Activated CD4-positive, alpha-beta memory T cell treated with anti-CD3 and anti-CD28 coated beads for 36 hours (primary cell): ENCODE measurements at places on chromosomes 6 and 20. TPM values are rescaled to one million over a fixed set of nuclear protein-coding genes. Genes with fewer than 3 reads are reported as not detected.
A peak's percentile ranks its signal among the peaks of the same experiment; 100 is the strongest.

GRCh38 chr20:58084566-58084965 lies 143.9 kb downstream of the ANKRD60 start:
- DNase-seq = no peak

- DNase-seq = peak; percentile 14
These were observed 277.0 kb downstream of the CDKAL1 start for GRCh38 chr6:20811109-20811761.

The SPATA2 gene
- 8.6 TPM for total RNA-seq

The LGSN gene
- 0.05 TPM for total RNA-seq

DNA sequence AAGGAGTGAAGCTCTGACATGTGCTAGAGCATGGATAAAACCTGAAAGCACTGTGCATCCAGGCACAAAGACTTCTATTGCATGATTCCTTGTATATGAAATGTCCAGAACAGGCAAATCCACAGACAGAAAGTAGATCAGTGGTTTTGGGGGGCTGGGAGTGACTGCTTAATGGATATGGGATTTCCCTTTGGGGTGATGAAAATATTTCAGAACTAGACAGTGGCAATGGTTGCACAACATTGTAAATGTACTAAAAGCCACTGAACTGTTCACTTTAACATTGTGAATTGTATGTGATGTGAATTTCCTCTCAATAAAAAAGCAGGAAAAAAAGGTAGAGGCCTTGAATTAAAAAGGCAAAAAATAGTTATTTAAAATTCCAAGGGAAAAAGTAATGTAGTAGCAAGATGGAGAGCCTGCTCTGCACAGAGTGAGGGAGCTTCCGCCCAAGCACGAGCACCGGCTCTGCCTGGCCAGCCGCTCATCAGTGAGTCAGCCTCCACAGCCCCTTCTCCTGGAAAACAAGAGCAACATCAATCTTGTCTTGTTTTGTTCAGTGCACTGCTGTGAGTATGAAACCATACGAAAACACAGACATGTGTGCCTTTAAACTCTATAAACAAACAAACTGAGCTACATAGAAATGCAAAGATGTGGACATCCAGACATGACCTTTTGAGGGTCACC lies 74.6 kb upstream of the THBS2 start:
- no peak for DNase-seq

The RING1 gene
- total RNA-seq = 28.4 TPM

GRCh38 chr20:21396599-21397340 lies 556 bp downstream of the NKX2-4 start:
- DNase-seq = no peak

DNA sequence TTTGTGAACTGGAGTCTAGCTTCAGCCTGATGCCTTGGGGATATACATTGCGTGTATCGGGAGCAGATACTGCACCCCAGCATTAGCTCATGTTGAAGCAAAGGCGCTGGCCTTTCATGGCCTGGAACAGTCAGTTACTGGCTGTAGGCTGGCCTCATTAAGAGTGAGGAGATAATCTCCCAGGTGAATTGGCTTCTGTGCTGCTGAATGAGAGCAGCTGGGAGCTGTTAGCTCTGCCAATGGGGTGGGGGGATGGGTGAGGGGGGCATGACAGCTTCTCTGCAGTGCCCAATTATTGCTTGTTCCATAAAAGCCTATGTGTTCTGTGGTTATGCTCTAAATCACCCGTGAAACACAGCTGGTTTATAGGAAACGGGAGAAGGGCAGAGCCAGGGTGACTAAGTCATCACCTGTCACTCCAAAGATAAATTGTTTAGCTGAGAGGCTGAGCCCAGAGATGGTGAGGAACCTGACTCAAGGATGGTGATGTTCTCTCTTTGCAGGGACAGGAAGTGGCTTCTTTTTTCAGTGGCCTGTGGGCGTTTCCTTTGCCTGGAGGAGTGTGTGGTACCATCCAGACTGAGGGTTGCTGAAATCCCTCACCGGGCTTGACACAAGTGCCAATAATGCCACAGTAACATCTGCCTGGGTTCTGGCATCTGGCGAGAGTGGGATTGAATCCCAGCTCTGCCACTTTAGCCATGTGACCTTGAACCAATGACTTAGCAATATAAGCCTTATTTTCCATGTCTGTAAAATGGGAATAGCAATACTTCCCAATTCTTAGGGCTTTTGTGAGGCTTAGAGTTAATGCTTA lies 170.8 kb downstream of the BCAS1 start:
- DNase-seq = peak; percentile 92

The TNF gene
- total RNA-seq = 165 TPM

The GNMT gene
- not detected for total RNA-seq

The SLC25A27 gene
- total RNA-seq = 0.78 TPM

The GRM1 gene
- not detected for total RNA-seq

DNA sequence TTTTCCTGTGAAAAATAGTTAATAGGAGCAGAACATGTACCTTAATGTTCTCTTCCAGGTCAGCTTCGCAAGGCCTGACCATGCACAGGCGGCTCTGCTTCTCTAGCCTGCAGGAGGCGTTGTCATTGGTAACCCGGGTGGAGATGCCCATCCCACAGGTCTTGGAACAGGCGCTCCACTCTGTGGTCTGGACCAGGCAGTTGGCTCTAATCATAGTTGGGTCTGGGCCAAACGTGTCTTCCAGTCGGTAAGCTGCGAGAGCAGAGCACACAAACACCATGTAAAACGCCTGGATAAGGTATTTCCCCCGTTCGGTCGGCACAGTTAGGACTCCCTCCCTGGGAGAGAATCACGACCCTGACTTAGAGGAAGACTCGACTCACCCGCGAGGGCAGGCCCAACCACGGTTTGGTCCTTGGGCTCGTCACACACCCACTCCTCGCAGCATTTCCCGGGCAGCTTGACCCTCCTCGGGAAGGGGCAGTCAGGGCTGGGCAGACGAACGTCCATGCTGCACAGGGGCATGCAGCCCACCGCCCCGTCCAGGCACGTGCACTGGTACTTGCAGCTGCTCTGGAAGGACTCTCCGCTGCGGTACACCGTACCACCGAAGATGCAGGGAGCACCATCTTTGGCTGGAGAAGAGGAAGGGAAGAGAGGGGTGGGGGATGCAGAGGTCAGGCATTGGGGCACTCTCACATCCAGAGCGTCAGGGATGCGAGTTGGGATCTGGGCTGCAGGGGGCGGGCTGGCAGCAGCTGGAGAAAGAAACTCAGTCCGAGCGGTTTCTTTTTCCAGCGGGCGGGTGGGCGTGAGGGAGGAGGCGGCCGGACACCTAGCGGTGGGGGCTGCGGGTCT lies 1.0 kb downstream of the CCN2 start:
- DNase-seq = peak; percentile 36

DNA sequence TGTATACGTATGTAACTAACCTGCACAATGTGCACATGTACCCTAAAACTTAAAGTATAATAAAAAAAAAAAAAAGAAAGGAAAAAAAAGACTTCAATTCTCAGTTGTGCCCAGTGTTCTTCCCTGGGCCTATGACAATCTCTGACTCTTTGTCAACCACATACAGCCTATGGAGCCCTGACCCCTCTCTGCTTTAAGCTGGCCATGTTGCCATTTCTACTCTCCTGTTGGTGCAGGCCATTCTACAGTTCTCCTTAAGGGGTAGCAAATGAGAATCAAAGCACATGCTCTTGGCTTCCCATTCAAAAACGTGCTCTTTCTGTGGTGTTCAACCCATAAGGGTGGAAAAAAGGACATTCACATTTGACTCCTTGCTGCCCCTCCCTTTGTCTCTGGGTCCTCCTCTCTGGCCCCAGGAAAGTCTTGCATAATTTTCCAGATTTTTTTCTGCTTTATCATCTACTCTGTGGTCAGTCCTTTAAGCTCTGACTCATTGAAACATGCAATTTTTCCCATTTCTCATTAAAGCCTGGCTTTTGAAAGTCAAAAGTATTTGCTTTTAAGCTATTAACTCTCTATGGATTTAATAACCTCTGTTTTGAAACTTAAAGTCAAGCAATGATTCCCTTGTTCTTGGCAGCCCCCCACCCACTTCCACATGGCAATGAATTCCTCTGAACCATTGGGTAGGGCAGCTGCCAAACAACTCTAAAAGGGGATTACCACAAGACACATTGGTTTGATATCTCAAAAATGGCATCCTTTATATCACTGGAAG lies 208.6 kb upstream of the MCHR2 start:
- DNase-seq = no peak

DNA sequence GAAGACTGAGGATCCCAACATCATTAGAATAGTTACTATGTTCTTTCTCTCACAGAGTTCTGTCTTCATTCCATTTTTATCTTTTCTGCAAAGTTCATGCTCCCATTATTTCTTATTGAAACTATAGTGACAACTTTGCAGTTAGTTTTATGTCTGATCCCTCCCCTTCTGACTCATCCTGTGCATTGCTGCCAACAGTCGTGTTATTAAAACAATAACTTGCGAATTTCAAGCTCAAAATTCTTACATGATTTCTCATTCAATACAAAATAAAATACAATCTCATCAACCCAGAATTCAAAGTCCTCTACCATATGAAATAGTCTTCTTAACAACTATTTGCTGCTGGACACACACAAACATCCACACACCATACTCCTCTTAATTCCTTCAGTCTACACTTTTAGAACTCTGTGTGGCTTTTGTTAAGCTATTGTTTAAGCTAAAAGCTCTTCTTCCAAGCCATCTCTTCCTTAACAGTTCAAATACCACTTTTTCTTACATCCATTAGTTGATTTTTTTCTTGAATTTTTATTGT lies 261.4 kb upstream of the IRAK1BP1 start:
- DNase-seq = no peak

DNA sequence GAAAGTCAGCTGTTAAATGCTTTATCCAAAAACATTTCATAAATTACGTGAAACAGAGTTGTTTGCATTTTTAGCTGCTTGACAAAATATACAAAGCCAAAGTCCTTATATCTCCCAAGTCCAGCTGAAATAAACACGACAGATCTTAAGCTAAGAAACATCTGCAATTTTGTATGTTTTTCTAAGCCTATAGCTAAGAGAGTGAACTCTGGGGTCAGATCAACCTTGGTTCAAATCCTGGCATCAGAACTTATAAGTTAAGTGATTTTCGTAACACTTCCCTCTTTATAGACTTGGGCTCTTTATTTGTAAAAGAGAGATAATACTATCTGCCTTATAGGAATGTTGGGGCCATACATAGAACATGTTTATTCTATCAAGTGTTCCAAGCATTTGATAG lies 176.7 kb downstream of the PTPRK start:
- DNase-seq = no peak
